Thoracic aorta (tissue), 2 donors: ENCODE measurements at places on chromosomes 3 and 15.

GRCh38 chr3:139204728-139205127 lies 139.1 kb upstream of the MRPS22 start:
- DNase-seq: no peak

- DNase-seq: no peak
Observed at GRCh38 chr15:59200560-59200959, 6.1 kb upstream of the LDHAL6B start.

DNA sequence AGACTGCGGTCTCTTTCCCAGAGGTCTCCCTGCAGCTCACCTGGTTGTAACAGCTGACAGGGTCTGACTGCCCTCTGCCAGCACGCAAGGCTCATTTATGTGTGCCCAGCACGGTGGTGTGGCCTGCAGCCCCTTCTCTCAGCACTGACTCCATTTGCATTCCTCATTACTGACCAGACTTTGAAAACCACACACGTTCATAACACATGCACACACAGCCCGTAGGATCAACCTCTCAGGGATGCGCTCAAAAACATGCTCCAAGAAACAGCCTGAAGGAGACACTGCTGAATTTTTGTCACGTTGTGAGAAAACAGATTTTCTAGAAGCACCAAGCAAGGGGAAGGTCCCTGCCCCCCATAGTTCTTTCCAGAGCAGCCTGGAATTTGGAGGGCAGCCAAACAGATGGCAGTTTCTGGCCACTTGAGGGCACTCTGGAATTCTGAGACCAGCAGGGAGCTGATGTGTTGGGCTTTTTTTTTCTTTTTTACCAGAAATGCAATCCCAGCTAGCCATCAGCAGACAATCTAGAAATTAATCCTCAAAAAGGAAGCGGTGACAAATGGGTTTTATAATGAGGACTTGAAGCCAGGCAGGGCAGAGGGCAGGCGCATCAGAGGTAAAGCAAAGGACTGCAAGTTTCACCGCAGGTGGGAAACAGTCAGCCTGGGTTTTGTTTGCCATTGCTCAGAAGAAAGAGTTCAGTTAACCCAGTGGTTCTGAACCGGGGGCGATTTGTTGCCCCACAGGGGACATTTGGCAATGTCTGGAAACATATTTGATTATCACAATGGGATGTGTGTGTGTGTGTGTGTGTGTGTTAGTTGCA lies 170.5 kb upstream of the PROK2 start:
- peak; percentile 41 for DNase-seq

DNA sequence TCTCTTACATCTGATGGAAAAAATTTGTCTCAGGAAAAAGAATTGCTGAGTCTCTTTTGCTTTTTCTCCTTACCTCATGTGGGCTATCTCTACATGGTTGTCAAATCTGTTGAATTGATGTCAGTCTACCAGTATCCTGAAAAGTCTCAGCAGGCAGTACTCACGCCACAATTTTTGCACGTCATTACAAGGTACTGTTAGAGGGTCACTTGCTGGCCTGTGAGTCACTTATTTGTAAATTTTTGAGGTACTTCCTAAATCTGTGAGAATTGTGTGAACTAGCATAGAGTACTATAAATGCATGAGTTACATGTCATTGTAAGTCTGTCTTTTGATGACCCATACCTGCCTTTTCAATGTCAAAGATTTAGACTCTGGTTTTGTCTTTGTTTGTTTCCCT lies 15.9 kb downstream of the HPS3 start:
- DNase-seq: no peak

GRCh38 chr15:50786871-50787270 lies 21.4 kb upstream of the SPPL2A start:
- no peak for DNase-seq

DNA sequence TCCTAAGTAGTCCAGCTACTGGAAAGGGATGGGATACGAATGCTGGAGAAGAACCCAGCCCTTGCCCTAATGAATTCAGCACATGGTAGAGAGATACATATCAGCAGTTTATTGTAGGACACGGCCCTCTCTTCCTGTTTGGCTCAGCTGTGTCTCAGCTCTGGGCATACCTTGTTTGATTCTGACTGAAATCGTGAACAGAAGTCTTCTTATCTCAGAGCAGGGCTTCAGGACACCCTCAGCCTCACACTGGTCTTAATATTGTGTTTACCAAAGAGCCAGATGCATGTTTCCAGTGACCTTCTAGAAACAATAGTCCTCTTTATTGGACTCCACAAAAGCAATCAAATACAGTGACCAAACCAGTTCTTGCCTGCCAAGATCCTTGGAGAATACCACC lies 54.7 kb downstream of the FAM174B start:
- no peak for DNase-seq

DNA sequence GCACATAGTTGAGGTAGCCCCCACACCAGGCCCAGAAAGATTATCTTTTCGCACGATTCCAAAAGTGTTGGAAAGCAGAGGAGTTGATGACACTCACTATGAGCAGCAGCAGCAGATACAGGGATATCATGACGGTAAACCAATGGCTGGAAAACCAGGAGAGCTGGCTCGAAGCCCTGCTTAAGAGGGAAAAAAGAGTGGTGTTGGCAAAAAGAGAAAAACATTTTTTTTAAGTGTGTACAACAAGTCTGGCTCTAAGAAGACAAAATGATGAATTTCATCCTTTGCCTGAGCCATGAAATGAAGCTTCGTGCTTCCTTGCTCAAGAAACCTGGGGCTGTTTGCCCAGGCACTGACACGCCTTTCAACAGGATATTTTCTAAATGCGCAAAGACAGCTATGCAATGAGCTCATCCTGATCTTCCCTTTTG lies 27.3 kb downstream of the PARP16 start:
- no peak for DNase-seq

- DNase-seq: no peak
Observed at GRCh38 chr3:192883512-192883911, 34.1 kb downstream of the MB21D2 start.

DNA sequence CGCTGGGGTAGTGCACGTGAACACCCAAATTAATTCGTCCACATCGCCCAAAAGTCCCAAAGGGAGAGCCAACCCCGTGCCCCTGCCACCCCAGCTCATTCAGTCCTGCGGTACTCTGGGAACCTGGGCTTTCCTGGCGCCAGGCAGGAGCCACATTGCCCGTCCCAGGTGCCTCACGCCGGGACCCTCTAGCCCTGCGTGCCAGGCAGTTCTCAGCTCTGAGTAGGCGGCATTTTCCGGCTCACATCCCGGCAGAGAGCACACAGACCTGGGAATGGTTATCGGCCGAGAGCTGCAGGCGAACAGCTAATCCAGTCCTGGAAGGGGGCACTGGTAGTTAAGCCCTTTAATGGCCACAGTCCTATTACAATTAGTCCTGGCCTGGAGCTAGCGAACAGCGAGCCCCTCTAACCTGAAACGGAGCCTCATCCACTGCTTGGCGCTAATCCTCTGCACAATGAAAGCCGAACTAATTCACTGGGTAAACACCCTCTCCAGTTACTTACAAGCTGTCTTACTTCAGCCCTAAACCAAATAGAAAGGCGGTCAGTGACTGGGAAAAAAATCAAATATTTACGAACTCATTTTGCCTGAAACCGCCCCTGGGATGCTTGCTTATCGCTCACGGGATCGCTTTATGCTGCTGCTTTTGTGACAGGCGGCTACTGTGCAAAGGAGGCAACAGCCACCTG lies 254.6 kb upstream of the SOX14 start:
- no peak for DNase-seq

DNA sequence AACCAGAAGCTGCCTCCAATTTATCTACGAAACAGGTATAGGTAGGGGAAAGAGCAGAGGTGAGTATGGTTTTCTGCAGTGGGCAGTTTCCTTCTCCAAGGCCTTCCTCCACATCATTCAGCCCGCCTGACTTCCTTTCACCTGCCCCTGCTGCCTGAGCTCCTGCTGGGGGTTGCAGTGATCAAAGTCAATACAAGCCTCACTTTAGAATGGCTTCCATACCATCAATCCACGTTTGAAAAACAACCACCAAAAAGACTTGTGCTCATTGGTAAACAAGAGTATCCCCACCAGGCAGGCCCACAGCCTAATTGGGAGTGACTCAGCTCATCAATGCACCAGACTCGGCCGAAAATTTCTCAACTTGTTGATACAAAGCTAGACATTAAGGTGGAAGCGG lies 159.9 kb downstream of the MAGI1 start:
- DNase-seq: no peak

DNA sequence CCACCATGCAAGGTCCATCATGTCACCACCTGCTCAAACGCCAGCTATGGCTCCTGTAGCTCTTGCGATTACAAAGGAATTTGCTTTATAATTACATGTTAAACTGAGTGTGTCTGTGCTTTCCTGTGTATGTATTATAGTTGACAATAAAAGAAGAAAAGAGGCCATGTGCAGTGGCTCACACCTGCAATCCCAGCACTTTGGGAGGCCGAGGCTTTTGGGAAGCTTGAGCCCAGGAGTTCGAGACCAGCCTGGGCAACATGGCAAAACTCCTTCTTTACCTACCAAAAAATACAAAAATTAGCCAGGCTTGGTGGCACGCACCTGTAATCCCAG lies 27.0 kb downstream of the ATRIP start:
- DNase-seq: no peak

DNA sequence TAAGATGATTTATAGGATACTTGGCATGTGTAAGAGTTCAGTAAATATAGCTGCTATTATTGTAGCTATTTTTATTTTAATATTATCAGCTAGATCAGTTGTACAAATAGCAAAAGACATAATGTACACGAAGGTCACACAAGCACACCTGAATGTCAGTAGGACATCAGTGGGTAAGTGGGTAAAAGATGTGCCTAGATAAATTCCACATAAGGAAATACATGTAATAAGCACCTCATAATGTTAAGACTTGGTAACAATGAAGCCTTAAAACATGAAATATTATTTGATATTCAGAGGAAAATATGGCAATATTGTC lies 41.5 kb downstream of the ABHD2 start:
- no peak for DNase-seq

DNA sequence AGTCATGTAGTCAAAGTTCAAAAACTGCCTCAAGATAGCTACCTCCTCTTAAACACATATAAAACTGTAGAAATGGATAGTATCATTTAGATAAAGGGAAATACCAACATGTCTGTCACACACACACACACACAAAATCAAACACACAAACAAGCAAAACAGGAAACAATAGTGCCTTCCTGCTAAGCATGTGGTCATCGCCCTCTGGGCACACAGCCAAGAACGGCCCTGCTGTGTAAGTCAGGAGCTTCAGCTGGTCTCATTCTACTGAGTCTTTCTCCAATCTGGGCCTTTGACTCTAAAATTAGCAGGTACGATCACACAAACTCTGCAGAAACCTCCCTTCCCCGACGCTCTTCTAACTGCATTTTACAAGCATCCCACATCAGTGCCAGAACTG lies 272.2 kb upstream of the CHRNA7 start:
- no peak for DNase-seq

GRCh38 chr3:32432045-32432710 lies 40.5 kb downstream of the CMTM7 start:
- no peak for DNase-seq

DNA sequence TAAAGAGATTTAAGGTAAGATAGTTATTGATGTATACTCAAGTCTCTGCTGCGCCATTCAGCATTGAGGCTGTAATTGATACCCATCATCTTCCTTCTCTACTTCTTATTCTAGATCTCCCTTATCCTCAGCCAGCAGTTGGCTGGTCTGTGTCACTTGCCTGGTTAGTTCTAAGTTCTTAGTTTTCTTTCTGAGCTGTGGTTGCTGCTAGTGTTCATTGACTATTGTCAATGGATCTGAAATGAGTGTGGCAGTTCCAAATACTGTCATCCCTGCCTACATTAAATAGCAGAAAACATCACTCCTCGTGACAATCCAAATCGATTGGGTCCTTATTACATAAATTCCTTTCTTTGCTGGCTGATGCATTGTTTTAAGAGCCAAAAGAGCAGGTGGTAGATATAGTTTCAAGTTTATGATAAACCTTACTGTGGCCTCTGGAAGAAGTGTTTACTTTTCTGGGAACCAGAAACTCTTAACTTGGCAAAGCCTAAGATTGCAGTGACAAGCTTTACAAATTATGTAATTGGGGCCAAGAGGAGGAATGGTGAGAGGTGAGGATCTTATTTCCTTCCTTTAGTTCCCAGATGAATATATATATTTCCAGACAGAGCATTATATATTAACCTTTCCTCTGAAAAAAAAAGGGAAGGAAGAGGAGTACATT lies 168.0 kb downstream of the GMNC start:
- DNase-seq: no peak

DNA sequence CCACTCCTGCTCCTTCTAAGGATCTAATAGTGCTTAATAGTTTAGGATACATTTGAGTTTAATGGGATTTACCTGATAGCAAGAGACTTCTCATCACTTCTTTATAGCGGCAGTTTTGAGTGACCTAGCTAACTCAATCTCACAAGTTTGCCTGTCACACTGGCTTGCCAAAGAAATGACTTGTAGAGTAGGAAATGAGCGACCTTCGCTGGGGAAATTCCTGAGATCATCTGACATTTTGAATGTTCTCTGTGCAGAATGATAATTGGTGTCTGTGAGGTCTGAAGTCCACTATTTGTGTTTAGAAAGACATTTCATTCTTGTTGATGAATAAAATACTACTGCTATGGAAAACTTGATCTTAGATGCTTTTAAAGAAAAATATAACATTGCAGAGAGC lies 30.3 kb downstream of the SUCLG2 start:
- DNase-seq: no peak

DNA sequence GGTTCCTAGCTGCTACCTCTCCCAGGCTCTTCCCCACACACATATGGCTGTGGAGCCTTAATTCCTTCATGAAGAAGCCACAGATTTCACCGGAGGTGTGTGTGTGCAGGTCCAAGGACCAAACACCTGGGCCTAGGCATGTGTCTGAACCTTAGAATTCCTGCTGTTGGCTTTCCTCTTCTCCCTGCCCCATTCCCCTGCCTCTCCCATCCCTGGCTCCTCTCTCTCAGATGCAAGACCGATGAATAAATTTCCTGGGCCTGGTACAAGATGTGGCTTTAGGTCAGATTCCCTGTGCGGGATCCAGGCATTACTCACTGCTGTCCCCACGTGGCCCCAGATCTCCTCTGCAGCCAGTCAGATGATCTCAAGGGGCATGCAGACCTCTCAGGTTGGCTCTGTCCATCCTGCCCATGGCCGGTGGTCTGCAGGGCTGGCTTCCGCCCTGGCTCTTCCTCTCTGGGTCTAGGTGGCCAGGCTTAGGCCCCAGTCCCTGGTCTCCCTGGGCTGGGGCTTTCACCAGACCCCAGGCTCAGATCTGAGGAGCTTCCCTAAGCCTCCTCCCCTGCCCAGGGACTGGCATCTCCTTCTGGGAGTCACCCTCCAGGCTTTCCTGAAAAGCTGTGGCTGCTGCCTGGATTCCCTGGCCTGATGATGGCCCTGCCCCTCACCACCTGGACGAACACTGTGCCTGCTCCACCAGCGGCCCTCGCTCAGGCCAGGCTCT lies 20.5 kb downstream of the CCR9 start:
- DNase-seq: no peak

- no peak for DNase-seq
Observed at GRCh38 chr3:42547401-42547945, 34.3 kb downstream of the SEC22C start.

GRCh38 chr3:159619341-159619885 lies 369.2 kb upstream of the IL12A start:
- DNase-seq: no peak

GRCh38 chr3:42148982-42149432 lies 57.9 kb downstream of the TRAK1 start:
- peak; percentile 13 for DNase-seq

GRCh38 chr3:12907729-12908128 lies 66.4 kb upstream of the RPL32 start:
- no peak for DNase-seq
